ENCODE measurements at places on chromosomes 5 and 9.

DNA sequence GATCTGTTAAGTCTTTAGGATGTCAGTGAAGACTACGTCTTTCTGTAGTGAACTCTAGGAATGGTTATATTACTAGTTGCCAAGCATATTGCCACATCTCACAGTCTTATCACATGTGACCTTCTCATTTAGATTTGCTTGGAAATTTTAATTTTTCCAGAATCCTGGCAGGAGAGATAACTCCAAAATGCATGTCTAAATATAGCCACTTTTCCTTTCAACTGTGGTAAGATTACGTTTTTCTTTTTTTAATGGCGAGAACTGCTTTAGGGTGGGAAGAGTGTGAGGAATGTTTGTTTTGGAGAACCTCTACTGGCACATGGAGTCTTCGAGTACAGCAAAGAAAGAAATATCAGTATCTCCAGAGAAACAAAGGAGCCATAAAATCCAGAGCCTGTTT is 91.7 kb upstream of the ADAMTSL1 start:
- no peak for DNase-seq

GRCh38 chr5:99060306-99061261 is 131.8 kb upstream of the CHD1 start:
- DNase-seq = peak; percentile 86

GRCh38 chr5:50964746-50965653 is 298.6 kb downstream of the PARP8 start:
- DNase-seq = no peak

DNA sequence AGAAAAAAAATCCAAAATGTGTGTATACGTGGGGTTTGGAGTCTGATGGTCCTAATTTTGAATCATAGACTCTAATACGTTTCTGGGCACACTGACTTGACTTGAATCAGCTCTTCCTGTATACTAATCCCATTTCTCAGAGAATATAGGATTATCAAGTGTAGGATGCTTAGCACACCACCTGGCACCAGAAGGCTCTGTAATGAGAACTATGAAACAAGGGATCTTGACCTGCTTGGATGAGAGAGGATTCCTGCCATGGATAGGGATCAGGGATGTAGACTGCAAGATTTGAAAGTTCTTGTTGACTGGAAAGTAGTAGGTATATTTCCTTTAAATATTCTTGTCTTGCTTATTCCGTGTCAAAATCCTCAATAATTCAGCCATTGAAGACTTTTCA is 7.8 kb downstream of the HSPA4 start:
- DNase-seq = no peak

DNA sequence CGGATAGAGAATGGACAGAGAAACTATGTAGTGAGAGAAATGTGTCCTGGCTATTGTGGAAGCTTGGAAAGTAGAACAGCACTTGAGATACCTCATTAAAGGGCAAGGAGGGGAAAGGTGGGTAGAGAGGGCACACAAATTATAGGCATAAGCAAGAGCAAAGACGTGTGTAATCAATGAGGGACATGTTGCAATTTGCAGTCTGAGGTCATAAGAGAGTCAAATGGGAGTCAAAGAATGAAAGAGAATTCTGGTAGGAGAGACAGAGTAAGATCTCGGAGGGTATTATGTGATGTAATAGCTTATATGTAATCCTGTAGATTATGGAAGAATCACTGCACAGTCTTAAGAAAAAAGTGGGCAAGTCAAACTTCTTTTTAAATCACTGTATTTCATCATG is 312.0 kb upstream of the RGMB start:
- peak; percentile 5 for DNase-seq

- no peak for DNase-seq
Measured at GRCh38 chr9:94611638-94612068, 18.0 kb upstream of the FBP2 start.

DNA sequence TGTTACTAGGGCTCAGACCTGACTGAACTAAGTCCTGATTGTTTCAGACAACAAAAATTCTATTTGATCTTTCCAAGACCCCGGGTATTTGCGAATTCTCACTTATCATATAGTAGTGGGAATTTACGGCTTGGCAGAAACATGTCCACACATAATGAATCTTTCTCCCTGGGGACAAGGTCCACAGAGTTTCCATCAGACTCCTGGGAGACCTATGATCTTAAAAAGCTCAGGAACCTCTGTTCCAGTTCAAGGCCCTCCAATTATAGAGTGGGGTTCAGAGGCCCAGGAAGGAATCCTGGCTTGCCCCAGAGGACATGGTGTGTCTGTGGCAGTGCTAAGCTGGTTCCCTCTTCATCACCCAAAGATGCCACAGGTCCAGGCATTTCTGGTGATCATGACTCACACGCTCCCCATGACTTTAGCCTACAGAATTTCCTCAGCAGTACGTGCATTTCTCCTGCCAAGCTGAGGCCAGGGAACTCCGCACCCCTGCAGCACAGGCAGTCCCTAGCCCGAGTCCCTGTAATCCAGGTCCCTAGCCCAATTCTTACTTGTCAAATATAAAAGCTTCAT is 12.6 kb downstream of the RAPGEF1 start:
- DNase-seq = peak; percentile 91
